ENCODE measurements at places on chromosomes 1 and 21. TPM values are rescaled to one million over a fixed set of nuclear protein-coding genes. Genes with fewer than 3 reads are reported as not detected.

- peak; percentile 6 for DNase-seq
Observed at GRCh38 chr21:42443181-42443785, 39.6 kb downstream of the UBASH3A start.

DNA sequence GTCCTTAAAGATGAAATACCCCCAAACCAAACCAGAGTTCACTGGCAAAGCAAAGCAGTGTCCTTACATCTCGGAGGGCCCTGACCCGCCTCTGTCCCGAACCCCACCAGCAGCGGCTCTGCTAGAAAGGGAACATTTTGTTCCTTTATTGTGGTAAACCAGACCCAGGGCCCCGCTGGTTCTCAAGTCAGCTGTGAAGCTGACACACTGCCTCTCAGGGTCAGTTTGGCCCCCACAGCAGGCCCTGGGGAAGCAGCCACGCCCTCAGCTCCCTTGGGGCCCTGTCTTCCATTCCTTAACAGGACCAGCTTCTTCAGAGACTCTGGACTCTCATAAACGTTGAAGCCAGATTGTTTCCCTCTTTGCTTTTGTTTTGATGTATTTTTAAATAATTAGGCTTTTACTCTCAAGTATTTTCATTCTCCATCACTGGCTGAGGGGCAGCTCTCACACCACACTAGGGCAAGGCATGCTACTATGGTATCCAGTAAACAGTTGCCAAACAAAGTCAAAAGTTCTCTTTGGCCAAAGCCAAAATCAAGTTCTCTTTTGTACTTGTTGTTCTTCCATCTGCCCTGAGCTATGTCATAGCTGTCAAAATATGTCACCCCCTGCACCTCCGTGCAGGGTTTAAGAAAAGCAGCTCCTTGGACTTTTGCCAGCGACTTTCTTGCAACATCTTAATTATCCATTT is 61.1 kb upstream of the ANGPTL1 start:
- DNase-seq = peak; percentile 63

- DNase-seq = no peak
Observed at GRCh38 chr1:18528616-18529015, 47.9 kb downstream of the KLHDC7A start.

GRCh38 chr1:23422941-23423340 is 1.6 kb downstream of the TCEA3 start:
- peak; percentile 25 for DNase-seq

Gene ASPM
- total RNA-seq = 13.9 TPM

Gene LCE1F
- total RNA-seq = not detected

Gene TCEA3
- total RNA-seq = 233 TPM

Gene KPNA6
- 22.4 TPM for total RNA-seq
